ENCODE measurements at places on chromosomes 2 and 18.

GRCh38 chr2:204586444-204587180 is 41.3 kb downstream of the PARD3B start:
- DNase-seq: no peak

DNA sequence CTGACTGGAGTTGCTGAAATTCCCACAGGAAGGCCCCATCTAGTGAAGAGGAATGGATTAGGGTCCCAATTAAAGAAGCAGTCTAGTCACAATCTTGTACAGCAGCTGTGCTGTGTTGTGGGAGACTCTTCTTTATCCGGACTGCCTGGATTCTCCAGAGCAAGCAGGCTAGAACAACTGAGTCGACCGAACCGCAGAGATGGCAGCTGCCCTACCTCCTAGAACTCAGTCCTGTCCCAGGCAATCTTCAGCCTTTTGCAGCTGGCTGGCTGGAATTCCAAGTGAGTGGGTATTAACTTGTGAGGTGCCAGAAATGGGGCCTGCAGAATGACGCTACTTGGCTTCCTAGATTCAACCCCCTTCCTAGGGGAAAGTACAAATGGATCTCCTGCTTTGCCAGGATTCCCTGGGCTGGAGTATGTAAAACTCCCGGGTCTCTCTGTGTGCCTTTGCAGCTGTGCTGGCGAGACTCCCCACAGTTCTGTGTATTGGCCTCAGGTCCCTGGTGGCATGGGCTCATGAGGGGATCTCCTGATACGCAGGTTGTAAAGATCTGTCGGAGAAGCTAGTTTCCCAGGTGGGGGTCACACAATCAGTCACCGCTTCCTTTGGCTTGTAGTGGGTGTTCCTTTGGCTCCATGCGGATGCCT is 1952.6 kb upstream of the LRRTM1 start:
- no peak for DNase-seq

GRCh38 chr2:149438330-149438960 is 108.1 kb downstream of the LYPD6 start:
- DNase-seq: no peak

GRCh38 chr2:85356186-85356585 is 1.6 kb downstream of the ELMOD3 start:
- DNase-seq: no peak

DNA sequence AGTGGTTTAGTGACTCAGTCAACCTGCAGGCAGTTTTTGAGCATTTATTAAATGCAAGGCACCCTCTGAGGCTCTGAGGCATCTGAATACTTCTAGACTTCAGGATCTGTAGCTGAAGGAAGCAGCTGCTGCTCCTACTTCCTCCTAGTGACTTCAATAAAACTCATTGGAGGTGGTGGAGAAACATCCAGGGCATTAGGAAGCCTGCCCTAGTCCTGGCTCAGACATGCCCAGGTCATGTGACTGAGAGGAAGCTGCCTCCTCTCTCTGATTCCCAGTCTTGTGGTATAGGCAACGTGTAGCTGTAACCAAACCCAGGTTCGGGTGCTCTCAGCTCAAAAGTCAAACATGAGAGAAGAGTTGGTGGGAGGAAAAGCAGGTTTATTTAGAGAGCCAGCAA is 287.2 kb upstream of the GYPC start:
- DNase-seq: no peak

DNA sequence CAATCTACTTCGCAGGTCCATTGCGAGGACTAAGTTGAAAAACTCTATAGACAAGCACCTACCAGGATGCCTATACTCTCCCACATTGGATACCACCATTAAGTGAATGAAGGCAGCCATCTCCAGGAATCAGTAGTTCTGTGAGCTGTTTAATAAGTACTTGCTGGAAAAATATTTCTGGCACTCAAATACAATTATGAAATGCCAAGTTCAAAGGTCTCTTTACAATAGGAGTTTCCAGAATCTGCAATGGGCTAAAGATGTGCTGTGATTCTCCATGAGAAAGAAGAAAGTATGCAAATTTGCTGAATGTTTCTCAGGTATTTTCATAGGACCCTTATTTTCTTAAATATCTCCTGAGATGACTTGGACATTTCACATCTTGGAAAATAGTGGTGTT is 103.0 kb downstream of the AP1S3 start:
- no peak for DNase-seq

DNA sequence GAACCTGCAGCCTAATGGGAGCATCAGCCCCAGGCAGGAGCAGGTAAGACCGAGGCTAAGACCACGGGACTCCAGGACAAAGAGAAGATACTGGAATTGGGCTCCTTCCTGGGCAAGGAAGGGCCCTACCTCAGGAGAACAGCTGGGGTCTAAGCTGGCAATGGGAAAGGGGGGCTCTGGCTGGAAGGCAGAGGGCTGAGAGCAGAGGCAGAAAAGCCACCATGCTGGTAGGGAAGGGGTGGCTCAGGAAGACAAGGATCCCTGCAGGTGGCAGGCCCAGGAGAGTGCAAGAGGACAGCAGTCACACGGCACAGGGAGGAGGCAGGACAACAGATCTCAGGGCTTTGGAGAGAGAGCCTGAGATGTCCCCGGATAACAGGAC is 203.5 kb downstream of the NDUFA10 start:
- no peak for DNase-seq

DNA sequence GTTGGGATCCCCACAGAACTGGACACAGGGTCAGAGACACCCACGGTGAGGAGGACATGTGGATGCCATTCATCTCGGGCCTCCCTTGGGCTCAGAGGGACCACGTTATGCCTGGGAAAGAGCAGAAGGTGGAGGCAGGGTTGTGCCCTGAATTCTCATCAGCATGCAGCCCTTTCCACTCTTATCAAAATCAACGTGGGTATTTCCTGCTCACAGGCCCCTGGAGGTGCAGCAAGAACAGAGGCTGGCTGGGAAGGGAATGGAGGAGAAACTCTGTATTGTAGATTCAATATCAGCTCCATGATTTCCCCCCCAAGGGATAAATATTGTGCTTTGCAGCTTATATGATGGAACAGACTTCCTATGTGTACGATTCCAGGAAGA is 90.9 kb downstream of the SETBP1 start:
- no peak for DNase-seq

- no peak for DNase-seq
These were observed 80.3 kb downstream of the INSIG2 start for GRCh38 chr2:118168615-118169014.

- no peak for DNase-seq
These were observed 117.5 kb downstream of the ACTR3 start for GRCh38 chr2:114007436-114007835.

- no peak for DNase-seq
These were observed 68.5 kb downstream of the EPB41L3 start for GRCh38 chr18:5475267-5475666.

DNA sequence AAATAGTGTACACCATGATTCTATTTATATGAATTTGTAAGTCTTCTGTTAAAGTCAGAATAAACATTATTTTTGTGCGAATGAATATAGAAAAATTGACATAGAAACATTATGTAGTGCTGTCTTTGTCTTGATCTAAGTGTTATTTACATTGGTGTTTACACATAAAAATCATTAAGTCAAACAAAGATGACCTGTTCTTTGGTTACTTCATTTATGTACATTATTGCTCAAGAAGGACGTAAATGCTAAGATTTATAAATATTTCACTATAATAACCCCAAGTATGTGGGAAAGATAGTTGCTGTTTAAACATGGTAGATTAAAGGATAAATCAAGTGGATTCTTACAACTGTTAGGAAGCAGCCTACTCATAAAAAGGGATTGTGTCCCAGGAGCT is 536.8 kb upstream of the DSEL start:
- no peak for DNase-seq

DNA sequence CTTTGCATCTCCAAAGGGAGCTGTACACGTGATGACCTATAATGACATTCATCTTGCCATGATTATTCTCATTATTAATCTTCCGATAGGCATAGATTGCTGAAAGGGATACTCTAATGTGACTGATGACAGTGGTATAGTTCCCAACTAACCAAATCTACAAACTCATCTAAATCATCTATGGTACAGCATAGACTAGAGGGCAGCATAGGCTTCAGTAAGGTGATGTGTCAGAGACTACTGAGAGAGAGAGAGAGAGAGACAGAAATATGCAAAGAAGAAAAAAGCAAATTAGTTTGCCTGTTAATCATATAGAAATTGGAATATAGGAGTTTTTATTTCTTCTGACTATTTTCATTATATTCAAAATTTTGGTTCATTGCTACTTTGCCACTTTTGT is 89.3 kb downstream of the CSRNP3 start:
- no peak for DNase-seq

- no peak for DNase-seq
These were observed 208.2 kb downstream of the SH3RF3 start for GRCh38 chr2:109337221-109337620.

- DNase-seq: no peak
These were observed 9.8 kb downstream of the ACP1 start for GRCh38 chr2:274503-274902.

GRCh38 chr18:12989397-12990122 is 1.6 kb upstream of the CEP192 start:
- no peak for DNase-seq

GRCh38 chr18:80246445-80247392 is 595 bp downstream of the PARD6G start:
- peak; percentile 72 for DNase-seq

GRCh38 chr2:52886556-52886955 is 881.0 kb upstream of the CHAC2 start:
- no peak for DNase-seq

DNA sequence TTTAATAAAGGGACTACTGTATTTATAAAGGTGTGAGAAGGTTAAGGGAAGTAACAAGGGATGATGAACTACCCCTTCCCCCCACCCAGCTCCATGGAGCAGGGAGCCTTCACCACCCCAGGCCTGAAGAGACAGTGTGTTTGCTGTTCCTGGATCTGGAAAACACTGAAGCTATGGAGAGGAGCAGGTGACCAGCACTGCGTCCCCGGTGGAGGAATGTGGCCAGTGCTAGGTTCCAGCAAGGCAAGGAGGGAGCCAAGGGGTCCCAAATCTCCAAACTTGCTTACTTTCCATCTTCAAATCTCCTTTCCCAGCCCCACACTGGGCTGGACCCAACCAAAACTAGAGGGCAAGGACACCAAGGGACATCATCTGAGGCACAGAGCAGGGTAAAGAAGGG is 128.7 kb upstream of the CD302 start:
- no peak for DNase-seq

DNA sequence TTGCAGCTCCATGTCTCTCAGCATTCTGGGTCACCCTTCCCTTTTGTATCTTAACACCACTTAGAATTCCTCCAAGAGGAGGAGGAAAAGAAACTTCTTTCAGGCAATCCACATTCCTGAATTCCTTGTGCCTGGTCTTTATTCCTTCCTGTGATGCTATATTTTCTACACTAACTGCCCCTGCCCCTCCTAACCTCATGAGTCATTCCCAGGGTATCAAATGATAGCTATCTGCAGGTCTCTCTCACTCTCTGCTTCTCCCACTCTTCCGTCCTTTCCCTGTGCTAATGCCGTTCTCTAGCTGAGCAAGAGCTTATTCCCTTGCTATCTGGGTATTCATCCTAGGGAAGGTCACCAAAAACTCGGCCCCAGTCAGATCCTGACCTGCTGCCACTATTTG is 395.0 kb upstream of the TCF4 start:
- DNase-seq: no peak

GRCh38 chr2:204389120-204389519 is 156.2 kb upstream of the PARD3B start:
- DNase-seq: no peak

- no peak for DNase-seq
These were observed 271.4 kb downstream of the TCF4 start for GRCh38 chr18:55316486-55317184.

DNA sequence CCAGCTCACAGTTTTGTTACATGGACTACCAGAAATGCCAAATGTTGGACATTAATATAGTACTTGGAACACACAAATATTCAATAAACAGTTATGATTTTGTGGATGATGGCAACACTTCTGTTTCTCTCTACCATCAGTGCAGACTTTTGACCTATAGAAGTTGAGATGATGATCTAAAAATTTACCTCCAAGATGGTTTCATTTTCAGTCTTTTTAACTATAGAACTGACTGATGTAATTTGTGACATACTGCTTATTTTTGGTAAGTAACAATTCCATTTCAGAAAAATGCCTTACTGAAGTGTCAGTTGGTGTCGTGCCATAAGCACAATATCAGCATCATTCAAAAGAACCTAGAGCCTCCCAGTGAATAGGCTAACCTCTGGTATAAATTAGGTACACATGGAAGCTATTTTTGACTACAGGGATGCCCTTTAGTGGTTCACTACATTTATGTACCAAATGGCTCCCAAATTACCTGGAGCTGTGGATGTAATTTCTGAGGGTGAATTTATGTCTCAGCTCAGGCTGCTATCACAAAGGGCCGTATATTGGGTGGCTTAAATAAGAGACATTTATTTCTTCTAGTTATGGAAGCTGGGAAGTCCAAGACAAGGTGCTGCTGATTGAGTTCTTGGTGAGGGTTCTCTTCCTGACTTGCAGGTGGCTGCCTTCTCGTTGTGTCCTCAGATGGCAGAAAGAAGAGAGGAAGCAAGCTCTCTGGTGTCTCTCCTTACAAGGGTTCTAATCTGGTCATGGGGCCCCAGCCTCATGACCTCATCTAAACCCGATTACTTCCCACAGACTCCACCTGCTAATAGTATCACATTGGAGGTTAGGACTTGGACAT is 66.5 kb downstream of the ALPK2 start:
- DNase-seq: no peak

- DNase-seq: no peak
These were observed 179.5 kb downstream of the BCL2 start for GRCh38 chr18:63140038-63140450.

GRCh38 chr2:216829533-216829932 is 30.3 kb downstream of the TNP1 start:
- DNase-seq: no peak

DNA sequence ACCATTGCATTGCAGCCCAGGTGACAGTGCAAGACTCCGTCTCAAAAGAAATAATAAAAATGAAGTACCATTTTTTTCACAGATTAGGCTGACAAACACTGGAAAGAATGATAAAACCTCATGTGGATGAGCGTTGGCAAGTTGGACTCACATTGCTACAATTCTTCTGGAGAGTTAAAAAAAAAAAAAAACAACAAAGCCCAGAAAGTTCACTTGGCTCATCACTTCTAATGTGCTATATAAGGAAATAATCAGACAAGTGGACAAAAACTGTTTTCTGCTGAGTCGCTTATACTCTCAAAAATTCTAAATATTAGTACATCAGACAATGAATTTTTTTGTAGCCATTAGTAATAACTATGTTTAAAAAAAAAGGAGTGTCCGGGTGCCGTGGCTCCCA is 38.4 kb downstream of the PKP4 start:
- DNase-seq: no peak

- no peak for DNase-seq
These were observed 16.5 kb upstream of the VIT start for GRCh38 chr2:36680012-36680411.

- no peak for DNase-seq
These were observed 33.9 kb downstream of the NBAS start for GRCh38 chr2:15527074-15527739.

All from GM20000 (cell line).